Activated CD8-positive, alpha-beta memory T cell treated with anti-CD3 and anti-CD28 coated beads for 1 hour (primary cell): ENCODE measurements at places on chromosomes 5 and 9.

DNA sequence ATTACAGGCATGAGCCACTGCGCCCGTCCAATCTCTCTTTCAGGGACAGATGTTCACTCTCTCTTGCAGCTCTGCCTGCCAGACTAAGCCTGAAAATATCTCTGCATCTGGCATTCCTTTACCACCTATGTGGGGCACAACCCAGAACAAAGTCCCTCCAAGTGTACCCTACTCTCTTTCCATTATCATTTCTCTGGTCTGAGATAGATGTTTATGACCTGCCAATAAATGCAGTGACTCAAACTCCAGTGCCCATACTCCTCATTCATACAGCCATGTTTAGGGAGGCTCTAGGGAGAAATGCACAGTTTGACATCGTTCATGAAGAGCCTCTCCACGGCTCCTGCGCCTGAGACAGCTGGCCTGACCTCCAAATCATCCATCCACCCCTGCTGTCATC lies at the start of gene BTNL3:
Gene BTNL3, plus strand, starts transcription at position 255 of the 400 bp plus-strand sequence. CDS start 183 bp downstream, outside the sequence.
- DNase-seq: no peak

DNA sequence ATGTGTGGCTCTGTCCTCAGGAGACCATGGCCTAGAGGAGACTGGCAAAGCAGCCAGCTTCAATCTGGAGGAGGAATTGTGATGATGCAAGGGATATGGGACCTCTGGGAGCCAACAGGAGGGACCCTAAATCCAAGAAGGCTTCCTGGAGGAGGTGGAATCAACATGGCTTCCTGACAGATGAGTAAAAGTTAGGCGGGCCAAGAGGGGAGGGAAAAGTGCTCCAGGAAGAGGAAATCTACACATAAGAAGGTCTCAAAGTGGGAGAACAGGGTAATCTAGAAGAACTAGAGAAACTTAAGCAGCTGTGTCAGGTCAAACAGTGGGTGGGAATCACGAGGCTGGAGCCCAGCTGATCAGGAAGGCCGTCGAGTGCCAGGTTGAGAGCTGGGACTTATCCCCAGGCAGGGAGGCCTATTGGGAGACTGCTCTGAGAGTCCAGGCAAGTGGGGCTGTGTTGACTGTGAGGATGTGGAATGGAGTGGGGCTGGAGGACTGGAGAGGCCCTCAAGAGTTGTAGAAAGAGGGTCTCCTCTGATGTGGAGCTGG lies 119.1 kb downstream of the C9orf50 start:
- DNase-seq: no peak

DNA sequence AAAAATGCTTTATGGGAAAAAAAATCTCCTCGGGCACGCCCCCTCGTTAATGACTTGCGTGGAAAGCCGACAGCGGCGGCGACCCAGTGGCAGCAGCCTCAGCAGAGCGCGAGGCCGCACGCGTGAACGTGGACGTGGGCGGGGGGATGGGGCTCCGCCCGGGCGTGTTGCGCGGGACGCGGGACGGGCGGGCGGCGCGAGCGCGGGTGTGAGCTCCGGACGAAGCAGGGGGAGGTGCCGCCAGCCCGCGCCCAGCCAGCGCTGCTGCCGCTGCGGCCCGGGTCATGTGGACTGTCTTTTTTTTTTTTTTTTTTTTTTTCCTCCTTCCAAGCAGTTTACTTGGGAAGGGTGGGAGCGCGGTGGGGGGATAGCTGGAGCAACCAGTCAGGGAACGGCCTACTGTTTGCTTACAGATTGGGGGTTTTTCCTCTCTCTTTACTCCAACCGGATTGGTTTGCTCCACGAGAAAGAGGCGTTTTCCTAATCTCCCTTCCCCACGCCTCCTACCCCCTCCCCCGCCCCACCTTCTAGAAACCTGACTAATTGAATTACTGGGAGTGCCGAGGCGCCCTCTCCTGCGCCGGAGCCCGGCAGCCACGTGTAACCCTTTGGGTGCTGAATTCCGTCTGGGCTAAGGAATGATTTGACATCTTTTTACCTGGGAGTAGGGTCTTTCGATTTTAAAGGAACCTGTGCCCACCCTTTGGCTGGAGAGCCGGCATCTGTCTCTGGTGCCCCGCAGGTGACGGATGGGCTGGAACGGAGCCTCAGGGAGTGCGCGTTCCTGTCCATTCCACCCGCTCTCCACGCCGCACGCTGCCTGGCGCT lies 1.7 kb upstream of the EFNA5 start:
- no peak for DNase-seq

DNA sequence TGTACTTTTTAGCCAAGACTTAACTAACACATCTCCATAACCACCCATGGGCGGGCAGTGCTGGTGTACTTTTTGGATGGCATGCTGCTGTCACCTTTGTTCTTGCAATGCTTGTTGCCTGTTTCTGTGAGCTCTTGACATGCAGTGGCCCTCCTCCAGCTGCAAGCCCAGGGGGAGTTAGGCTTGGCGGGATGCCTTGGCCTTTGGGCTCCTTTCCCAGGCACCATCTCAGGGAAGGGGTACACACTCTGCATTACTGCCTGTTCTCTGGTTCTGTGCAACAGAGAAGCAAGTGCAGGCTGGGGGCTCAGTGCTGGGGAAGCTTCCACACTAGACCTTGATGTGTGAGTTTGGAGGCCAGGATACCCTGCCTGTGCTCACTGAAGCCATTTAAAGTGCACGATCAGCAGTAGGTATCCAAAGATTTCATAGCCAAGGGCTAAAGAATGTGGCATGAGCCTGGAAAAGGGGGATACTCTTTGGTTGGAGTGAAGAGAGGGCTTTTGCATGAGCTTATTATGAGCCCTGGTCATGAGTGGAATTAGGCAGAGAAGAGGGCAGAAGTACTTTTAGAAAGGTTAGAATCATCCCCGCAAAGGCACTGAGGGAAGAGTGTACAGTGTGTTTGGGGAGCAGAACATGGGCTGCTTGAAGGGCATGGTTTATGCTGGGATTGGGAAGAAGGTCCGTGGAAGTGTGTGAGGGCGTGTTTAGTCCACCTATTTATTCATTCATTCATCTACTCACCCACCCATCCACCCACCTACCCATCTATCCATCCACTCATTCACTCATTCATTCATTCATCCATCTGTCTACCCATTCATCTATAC lies 22.5 kb downstream of the PSAT1 start:
- no peak for DNase-seq

DNA sequence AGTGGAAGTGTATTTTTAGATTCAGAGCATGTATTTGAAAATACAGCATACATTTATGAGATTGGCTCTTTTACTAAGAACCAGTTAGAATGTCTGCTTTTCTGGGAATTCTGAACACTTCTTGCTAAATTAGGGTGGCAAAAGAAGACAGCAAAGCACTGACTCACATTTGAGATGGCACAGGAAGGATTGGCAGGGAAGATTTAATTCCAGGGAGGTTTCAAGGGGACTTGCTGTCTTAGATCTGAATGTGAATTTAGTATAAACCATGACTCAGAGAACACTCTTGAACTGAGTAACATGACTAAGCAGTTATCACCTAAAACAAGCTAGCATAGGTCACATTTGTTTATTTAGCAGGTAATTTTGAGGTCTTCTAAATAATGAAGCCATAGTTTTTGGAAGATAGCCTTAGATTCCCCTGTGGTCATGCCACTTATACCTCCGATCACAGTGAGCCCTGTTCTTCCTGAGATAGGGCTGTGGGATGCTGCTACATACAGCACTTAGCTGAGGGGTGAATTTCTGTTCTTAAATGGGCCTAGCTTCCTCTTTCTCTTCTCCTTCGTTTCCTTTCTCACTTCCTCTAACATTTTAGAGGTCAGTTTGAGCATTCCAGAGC lies 173.8 kb downstream of the PCSK1 start:
- no peak for DNase-seq

DNA sequence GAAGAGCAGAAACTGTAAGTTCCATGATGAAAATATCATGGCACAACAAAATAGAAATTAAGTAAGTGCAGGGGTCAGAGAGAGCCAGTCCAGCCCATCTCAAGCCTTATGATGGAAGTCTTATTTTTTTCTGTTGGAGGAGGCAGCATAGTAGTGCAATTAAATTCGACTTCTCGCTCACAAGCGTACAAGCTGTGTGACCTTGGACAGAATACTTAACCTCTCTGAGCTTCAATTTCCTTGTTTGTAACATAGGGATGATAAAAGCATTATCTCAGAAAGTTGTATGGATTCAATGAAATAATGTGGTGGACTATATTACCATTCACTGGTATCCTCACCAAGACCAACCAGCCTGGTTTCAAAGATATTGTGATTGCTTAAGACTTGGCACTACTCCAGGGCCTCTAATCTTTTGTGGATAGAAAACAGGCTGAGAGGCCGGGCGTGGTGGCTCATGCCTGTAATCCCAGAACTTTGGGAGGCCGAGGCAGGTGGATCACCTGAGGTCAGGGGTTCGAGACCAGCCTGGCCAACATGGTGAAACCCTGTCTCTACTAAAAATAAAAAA lies 26.8 kb upstream of the MVB12B start:
- DNase-seq: no peak

- no peak for DNase-seq
Observed at GRCh38 chr5:74974451-74975091, 77.8 kb downstream of the GCNT4 start.

GRCh38 chr5:63963080-63963735 lies 963 bp upstream of the HTR1A start:
- no peak for DNase-seq

DNA sequence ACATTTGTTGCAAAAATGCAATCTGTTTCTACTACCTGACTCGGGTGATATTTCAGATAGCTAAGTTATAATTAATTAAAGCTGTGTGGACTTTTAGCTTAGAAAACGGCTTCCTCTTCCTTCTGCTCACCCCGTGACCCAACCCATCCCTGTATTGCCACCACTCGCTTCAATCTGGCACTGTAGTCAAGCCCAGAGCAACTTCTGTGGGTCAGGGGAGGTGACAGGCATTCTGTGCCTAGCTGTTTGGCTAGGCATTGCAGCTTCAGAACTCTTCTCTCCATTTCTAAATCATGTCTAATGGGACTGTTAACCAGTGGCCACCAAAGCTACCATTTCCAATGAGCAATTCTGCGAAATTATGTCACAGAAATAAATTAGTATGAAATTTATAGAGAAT lies 179.7 kb upstream of the TLX3 start:
- no peak for DNase-seq

DNA sequence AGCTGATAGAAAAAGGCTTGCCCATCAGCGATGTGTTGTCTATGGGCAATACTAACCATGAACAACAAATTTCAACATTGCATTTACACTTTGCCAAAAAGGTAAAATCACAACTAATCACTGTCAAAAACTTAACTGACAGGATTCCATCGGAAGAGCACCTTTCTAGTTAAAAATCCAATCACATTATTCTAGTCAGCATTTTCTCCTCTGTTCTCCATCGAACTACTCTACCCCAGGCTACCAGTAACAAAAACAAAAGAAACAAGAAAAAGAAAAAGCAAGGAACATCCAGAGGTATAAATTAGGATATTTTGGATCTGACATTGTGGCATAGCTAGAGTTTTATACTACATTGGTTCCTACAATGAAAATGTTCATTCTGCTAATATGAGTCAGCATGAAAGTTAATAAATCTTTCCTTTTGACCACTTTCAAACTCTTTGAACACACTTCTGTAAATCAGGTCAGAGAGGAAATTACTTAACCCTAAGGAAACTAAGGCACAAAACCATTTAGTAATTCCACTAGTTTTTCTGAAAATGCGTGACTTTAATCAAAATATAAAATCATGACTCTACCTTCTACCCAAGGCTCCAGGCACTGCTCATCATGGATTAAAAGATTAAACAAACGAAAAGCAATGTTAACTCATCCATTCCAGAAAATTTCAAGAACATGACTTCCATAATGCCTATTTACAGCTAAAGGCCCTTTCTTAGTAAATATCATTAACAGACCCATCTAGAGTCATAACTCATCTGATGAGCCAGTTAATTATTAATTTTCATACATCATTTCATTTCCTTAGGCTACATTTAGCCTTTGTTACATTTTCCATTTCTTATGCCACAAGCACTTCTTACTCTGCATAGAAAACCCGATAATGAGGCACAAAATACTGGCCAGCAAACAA lies 10.2 kb downstream of the GLIS3 start:
- DNase-seq: no peak

DNA sequence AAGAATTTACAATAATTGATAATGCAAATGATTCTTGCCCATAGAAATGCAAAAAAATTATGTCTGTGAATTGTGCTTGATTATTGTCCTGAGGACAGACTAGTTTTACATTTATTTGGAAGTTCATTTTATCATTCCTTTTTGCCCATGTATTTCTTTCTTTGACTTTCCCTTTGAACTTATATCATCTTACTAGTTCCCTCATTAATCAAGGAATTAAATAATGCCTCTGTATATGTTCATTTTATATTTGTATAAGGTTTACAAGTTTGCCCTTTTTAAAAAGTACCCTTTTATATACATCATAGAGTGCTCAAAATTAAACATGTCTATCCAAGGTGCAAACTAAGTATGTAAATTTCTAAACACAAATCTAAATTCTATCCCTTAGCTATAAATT lies 501.6 kb downstream of the NTRK2 start:
- no peak for DNase-seq

- DNase-seq: peak; percentile 84
Observed at GRCh38 chr9:129888293-129889121, 53.2 kb downstream of the USP20 start.

DNA sequence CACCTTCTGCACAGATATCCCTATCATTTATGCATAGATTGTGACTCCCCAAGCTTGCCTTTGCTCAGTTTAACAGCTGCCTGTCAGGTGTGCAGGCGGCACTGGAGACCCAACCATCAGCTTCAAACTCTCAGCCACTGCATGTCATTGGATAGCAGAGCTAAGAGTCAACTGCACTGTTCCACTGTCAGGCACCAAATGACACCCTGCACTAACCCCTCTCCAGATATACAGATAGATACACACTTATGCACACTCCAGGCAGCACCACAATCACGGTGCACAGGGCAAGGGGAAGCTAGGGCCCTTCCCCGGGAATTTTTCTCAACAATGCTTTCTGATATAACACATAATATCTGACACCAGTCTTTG lies 142.3 kb downstream of the BNC2 start:
- DNase-seq: no peak

DNA sequence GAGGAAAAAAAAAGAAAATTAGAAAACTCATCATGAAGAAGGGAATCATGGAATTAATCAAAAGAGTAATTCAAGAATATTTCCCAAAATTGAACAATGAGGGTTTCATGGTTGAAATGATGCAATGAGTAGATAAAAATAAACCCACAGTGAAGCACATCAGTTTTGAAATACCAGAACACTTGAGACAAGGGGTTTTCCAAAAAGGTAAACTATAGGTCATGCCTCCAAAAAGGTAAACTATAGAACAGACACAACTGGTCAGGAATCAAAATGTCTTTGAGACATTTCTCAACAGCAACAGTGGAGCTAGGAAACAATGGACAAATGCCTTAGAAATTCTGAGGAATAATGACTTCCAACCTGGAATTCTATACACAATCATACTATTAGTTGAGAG lies 60.2 kb upstream of the PCSK5 start:
- no peak for DNase-seq

DNA sequence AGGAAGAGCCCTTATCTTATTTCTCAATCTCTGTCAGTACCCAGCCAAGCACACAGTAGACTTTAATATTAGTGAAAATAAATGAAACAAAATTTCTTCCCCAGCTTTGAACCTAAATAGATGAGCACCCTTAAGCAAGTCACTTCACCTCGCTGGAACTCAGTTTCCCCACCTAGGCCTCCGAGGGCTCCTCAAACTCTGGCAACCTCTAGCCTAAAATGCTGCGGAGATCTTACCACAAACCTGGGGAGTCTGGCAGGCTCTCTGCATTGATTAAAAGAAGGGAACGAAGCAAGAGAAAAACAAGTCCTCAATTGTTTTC lies 326 bp downstream of the RIGI start:
- DNase-seq: no peak

GRCh38 chr5:39195198-39195826 lies 24.1 kb downstream of the FYB1 start:
- DNase-seq: no peak
